ENCODE measurements at places on chromosomes 12 and 14.
A peak's percentile ranks its signal among the peaks of the same experiment; 100 is the strongest.

DNA sequence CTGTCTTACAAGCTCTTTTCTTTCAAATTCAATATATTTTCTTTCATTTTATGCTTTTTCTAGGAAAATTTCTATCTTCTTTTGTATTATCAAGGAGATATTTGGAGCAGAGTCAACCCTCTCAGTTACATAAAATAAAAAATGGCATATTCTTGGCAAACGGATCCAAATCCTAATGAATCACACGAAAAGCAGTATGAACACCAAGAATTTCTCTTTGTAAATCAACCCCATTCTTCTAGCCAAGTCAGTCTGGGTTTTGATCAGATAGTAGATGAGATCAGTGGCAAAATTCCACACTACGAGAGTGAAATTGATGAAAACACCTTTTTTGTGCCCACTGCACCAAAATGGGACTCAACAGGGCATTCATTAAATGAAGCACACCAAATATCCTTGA lies 20.6 kb downstream of the PIK3C2G start:
- no peak for DNase-seq

- no peak for DNase-seq
Observed at GRCh38 chr12:127761880-127762279, 505.1 kb upstream of the TMEM132C start.

- DNase-seq, result peak; percentile 14
Observed at GRCh38 chr12:9606736-9607372, 862 bp downstream of the KLRB1 start.

GRCh38 chr12:63397807-63398206 lies 246.8 kb upstream of the AVPR1A start:
- DNase-seq, result no peak

GRCh38 chr12:15526033-15526432 lies 203.7 kb downstream of the PTPRO start:
- DNase-seq, result no peak

GRCh38 chr14:29028973-29029582 lies 262.5 kb downstream of the FOXG1 start:
- no peak for DNase-seq

DNA sequence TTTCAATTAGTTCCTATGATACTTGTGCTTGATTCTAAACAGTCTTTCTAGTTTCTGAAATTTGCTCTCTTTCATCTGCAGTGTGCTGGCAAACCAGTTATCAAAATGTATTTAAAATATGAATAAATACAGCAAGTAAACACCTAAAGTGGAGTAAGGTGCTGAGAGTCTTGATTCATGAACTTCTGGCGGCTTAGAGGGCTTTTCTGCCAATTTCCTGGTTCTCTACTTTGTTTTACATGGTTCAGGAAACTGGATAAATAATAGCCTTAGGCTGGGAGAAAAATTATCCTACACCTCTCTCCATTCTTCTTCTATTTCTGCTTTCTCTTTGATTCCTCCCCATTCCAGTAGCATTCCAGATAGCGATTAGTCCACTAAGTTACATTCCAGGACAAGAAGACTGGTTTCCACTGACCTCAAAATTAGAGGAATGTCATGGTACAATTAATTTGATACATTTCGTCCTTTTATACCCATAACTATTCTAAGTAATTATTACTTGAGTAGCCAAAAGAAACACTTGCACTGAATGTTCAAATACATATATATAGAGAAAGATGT lies 14.9 kb downstream of the ATP2B1 start:
- DNase-seq, result no peak

DNA sequence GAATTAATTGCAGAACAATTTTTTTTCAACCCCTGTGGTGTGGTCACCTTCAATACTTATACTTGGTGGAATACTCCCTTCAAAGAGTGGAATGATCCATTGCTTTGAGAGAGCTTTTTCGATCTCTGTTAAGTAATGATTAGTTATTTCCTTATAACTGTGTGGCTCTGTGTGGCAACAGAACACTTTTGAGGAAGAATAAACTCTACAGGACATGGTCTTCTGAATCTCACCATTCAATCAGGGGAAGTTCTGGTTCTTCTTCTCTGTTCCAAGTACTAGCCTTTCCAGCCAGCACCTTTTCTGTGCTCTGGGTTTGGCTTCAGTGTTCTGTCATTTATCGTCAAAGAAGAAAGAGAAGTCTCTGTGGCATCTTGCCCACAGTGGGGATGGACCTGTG lies 369.2 kb downstream of the ZFP36L1 start:
- no peak for DNase-seq

DNA sequence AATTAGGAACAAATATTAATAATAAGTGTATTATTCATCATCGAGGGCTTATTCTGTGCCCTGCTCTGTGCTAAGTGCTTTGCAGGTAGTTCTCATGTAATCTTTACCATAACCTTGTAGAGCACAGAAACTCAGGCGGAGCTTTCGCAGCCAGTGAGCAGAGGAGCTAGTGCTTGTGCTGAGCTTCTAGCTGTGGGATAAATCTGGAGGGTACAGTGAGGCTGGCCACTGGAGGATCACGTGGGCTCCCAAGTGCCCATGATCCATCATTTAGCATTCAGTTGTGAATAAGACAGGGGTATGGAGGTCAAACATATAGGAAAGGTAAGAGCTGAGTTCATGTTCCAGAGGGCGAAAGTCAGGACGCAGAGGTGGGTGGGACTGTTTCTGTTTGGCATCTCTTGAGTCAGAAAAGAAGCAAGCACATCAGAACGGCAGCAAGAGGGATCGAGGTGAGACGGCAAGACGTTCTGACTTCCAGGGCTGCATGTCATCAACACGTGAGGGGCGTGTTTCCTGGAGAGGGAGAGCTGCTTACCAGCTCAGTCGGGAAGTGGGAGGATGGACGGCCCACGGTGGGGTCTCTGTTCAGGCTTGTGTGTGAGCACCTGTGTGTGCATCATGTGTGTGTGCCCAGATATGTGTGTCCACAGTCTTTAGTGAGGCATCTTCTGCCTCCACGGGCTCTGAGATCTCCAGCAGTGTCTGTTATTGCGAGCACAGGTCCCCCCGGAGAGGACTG lies 16.8 kb upstream of the KRT80 start:
- no peak for DNase-seq

GRCh38 chr14:100761481-100761880 lies 34.8 kb downstream of the DLK1 start:
- no peak for DNase-seq

DNA sequence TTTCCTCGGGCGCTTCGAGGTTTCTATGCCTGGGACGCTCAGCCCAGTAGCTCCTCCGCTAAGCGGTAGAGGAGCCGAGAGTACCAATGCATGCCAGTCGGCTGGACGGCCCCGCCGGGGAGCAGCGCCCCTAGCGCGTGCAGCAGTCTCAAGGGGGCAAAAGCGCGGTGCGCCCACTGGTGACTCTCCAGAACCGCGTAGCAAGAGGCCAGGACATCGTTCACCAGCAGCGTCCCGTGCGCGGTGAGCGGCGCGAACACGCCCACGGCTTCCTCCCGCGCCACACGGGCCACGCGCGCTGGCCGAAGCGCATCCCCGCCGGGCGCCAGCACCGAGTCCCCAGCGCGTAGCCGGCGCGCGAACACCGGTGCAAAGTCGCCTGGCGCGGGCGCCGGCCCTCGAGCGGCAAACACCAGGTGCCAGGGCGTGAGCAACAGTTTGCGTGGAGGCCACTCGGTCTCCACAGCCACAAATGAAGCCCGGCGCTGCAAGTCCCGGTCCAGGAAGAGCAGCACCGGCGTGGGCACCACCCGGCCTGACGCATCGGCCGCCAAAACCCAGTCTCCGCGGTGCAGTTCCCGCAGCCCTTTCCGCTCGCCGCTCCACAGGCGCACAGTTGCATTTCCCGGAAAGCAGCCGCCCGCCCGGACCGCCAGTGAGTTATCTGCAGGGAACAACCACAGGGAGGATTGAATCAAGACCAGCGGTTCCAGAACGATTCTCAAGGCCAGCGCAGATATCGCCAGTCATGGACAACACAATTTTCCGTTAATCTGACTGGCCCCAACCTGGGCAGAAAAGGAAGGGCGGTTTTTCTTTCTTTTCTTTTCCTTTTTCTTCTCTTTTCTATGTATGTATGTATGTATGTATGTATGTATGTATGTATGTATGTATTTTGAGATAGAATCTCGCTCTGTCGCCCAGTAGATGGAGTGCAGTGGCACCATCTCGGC lies 4.5 kb downstream of the DHH start:
- DNase-seq, result no peak

DNA sequence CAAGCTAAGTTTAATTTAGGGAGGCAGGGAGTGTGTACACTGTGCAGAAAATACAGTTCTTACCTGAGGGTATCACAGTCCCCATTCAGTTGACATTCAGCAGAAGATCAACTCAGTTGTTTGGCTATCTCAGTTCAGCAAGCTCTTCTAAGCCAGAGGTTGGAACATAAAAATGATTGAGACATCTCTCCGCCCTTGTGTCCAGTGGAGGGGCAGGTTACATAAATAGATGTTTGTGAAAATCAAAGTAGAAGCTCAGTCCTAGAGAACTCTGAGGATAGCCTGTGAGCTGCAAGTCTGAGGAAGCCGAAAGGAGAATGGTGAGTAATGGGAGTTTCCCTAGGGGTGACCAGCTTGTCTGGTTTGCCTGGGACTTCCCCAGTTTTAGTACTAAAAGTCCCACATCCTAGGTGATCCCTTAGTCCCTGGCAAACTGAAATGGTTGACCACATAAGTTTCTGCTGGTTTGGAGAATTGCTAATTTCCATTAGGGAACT lies 251.4 kb upstream of the ATP2B1 start:
- DNase-seq, result peak; percentile 64

- DNase-seq, result no peak
Observed at GRCh38 chr12:121781998-121782979, 11.2 kb downstream of the RHOF start.

- no peak for DNase-seq
Observed at GRCh38 chr14:92302481-92302880, 20.5 kb upstream of the SLC24A4 start.

GRCh38 chr12:39612250-39612649 lies 7.4 kb downstream of the ABCD2 start:
- DNase-seq, result no peak

DNA sequence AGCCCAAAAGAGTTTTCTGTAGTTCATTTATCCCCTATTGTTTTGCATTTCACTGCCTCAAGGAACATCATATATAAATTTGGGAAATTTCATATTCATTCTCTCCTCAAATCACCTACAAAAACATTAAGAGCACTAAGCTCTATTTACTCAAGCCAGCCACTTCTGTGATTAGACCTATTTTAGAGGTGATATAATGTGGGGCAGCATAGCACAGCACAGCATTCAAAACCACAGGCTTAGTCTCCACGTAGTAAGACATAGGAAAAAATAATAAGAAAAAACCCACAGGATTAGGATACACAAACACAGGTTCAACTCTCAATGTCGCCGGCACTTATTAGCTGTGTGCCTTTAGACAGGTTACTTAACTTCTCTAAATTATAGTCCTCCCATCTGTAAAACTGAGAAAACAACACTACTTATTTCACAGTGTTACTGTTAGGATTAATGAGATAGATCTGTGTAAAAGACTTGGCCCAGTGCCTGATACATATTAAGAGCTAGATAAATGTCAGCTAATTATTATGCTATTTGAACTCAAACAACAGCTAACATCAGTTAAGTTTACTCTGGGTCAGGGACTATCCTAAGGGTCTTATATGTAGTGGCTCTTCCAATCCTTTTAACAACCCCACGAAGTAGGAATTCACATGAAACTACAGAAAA lies 20.3 kb downstream of the DCAF5 start:
- no peak for DNase-seq

DNA sequence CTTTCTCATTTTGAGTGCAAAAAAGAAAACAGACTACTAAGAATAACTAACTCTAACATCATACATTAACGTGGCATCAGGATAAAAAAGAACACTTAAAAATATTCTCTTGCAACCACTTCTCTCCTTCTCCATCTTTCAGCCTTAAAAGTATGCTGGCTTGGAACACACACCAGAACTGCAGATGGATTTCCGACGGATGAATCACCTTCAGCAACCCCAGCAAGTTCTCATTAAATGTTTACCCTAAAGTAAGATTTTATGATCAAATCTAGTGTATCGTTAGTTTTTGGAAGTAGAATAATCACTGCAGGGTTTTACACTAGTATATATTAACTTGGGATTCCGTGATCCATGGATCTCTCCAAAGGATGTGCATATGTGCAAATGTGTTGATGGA lies 1.2 kb downstream of the NEK9 start:
- no peak for DNase-seq

DNA sequence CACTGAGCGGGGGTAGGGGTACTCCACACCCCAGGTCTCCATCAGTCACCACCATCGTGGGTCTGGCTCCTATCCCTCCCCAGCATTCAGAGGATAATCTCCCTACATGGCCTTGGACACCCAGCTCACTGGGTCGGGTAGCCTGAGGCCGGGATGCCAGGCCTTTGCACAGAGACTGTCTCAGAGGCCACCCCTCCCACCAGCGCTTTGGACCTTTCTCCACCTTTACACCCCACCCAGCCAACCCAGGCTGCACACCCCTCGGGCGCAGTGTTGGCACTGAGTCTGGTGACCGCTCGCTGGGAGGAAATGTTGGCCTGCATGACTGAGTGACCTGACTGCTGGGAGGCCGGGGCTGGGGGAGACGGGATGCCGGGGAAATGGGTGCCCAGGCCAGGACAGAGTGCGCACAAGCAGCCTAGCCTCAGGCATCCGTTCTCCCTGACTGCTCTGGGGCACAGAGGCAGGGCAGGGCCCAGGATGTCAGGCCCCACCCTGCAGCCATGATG lies 10.6 kb upstream of the LBHD2 start:
- no peak for DNase-seq

DNA sequence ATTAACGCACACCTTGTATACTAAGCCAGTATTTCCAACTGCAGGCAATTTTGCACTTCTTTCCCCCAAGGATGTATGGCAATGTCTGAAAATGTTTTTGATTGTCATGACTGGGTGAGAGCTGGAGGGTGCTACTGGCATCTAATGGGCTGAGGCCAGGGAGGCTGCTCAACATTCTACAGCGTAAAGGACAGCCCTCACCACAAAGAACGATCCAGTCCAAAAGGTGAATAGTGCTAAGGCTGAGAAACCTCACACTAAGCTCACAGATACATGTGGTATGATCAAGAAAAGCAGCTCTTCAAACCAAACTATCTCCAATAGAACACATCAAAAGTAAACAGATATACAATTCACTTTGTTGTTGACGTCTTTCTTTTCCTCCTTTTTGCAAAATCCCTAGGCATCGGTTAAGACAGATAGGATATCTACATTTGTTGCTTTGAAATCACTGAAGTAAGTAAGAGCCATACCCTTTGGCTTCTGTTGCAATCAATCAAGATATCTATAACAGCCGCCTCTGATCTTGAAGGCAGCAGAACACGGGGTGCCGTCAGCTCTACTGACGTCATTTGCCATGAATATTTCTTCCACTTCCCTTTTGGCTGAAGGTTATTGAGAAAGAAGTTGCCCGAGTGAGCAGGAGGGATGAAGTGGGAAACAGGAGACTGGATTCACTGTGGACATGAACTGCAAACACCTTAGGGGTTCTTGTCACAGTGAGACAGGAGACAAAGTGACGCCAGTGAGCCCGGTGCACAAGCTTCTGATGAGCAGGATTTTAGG lies 218.3 kb downstream of the FOXN3 start:
- DNase-seq, result no peak

Data from CD4-positive, alpha-beta T cell treated with Interleukin-15 for 4 hours (primary cell).